Activated CD4-positive, alpha-beta T cell treated with anti-CD3 and anti-CD28 coated beads, Interleukin-2, Interleukin-6, amounts not matched to agents 100 ng/mL and 50 ng/mL, durations not matched to agents 16 hours and 8 hours (primary cell): ENCODE measurements at places on chromosomes 7 and 10.

DNA sequence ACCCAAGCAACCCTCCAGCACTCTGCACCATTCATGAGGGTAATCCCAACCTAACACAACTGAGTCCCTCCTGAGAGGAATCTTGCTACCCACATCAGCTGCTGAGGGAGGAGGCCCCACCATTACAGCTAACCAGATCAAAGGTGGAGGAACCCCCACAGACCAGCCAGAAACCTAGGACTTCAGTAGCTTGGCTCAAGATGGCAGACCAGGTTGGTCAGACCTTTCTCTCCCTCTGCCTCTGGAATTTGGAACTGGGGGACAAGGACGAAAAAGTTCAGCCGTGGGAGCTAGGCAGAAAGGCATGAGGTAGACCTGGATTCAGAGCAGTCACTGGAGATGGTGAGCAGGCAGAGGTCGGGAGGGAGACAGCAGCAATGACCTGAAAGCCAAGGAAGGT lies 101.3 kb upstream of the CACUL1 start:
- no peak for DNase-seq

- DNase-seq: no peak
These were observed 18.2 kb upstream of the UNCX start for GRCh38 chr7:1214516-1214915.

- no peak for DNase-seq
These were observed 13.1 kb downstream of the JAKMIP3 start for GRCh38 chr10:132078746-132079345.

DNA sequence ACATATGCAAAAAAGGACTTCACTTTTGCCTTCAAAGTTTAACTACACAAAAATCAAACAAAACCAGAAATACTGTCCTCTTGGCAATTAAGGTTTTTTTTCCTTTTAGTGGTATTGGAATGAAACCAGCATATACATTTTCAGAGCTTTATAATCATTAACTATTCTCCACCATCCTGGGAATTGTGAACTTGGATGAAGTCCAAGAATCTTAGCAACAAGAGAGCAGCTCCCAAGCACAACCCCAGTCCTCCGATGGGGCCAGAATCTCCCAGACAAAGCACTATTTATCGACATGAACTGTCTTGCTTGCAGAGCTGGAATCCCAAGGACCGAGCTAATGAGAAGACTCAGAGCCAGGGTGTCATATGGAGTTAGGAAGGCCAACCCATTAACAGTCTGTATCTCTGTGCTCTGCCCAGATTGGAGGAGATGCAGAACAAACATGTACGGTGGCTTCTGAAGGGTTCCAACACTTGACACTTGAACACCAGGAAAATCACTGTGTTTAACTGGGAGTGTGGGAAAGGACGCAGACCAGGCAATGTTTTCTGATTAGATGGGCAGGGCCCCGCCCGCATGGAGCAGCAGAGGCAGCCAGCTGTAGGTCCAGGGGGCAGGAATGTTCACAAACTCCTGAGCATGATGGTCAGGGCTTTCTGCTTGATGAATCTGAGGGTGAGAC lies 35.5 kb downstream of the PPP1R3C start:
- DNase-seq: no peak

GRCh38 chr10:58894929-58895328 lies 281.5 kb upstream of the PHYHIPL start:
- no peak for DNase-seq

DNA sequence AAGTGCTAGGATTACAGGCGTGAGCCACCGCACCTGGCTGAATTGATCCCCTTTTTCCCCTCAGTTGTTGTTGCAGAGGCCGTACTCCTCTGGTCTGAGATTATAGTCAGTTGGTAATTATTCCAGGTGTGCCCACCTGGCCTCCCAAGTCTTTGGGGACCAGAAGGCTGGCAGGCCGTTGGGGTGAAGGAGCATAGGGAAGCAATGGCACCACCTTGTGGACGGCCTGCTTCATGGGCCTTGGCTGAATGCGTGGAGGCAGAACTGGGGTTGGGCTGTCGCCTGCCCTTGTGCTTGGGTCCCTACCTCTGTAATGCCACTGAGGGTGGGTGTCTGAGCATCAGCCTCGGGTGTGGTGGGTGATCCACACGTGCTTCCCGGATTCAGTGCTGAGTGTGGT lies 125.7 kb downstream of the RGS10 start:
- peak; percentile 72 for DNase-seq

- peak; percentile 50 for DNase-seq
These were observed 49.7 kb downstream of the SDHAF3 start for GRCh38 chr7:97167176-97167575.

DNA sequence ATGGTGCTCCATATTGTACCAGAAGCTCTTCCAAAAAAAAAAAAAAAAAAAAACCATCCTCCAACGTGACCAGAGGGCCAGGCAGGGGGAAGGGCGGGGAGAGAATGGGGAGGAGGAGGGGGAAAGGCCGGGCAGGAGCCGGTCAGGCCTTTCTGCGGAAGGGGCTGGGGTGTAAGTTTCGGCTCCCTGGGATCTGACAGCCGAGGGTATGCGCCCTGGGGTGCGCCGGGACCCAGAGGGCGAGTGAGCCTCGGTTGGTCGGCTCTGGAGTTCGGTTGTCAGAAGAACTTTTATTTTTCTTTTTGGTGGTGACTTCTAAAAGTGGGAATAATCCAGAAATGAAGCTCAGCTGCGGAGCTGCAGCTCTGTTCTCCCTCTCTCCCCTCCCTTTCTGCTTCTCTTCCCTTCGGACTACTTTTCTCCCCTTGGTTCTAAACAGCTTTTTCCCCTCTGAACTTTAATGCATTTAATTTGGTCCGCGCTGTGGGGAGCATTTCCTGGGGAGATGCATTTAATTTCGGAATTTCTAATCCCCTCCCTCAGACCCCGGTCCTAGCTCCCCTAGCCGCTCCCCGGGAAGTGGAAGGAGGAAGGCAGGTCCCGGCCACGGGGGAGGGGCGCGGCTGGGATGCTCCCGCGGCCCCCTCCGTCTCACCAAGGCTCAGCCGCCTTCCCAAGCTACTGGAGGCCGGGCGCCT lies 3.9 kb upstream of the PAX2 start:
- no peak for DNase-seq

- DNase-seq: no peak
These were observed 62.0 kb downstream of the ASB13 start for GRCh38 chr10:5604236-5604925.

DNA sequence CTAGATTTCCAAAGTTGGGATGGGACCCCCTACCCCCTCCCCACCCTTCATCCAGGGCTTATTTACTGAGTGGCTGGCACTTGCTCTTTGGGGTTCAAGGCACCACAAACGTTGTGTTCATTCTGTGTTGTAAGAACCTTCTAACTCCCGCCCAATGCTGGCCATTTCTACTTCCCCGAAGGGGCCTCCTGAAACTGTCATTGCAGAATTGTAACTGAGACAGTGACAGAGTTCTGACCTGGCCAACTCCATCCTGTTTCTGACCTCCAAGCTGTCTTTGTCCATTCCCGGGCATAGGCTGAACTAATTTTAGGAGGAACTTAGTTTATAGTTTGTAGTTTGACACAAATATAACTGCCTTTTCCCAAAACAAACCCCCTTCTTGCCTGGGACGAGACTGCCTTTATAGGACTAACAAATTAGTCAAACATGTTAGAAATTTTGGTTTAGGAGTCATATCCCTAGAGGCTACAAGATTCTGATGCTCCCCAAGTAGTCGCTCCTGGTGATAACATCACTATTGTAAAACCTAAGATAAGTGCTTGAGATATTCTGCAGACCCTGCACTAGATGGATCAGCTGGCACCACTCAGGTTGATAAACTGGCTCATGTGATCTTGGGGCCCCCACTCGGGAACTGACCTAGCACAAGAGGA lies 34.8 kb upstream of the ZMIZ2 start:
- no peak for DNase-seq

- no peak for DNase-seq
These were observed 58.7 kb downstream of the OSBPL3 start for GRCh38 chr7:24921362-24921679.

DNA sequence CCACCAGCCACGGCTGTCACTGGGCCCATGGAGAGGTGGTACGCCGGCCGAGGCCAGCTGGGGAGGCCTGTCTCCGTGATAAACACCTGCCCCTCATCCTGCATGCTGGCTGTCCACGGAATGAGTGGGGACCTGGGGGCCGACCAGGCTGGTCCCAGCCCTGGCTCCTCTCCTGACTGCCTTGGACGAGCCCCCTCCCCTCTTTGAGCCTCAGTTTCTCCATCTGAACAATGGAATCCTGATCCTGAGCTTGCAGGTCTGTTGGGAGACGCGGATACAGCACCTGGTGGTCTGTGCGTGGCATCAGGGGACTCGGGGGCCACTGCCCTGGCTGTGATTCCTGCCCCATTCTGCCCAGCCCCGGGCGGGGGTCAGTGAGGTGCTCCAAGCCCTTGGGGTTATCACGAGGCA lies 109.9 kb downstream of the MICALL2 start:
- DNase-seq: no peak

- no peak for DNase-seq
These were observed 70.6 kb downstream of the CNNM2 start for GRCh38 chr10:102988404-102989314.

DNA sequence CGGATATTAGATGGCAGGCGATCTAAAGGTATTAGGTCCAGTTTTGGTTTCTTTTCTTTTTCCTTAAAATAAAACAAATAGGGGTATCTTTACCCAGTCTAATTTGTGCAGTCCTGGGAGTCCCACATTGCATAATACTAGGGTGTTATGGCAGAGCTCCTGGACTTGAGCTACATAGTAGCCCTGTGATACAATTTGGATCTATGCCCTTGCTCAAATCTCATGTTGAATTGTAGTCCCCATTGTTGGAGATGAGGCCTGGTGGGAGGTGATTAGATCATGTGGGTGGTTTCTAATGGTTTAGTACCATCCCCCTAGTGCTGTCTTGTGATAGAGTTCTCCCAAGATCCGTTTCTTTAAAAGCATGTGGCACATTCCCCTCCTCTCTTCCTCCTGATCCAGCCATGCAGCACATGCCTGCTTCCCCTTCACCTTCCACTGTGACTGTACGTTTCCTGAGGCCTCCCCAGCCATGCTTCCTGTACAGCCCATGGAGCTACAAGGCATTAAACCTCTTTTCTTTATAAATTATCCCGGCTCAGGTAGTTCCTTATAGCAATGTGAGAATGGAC lies 141.9 kb downstream of the RPS24 start:
- DNase-seq: no peak

DNA sequence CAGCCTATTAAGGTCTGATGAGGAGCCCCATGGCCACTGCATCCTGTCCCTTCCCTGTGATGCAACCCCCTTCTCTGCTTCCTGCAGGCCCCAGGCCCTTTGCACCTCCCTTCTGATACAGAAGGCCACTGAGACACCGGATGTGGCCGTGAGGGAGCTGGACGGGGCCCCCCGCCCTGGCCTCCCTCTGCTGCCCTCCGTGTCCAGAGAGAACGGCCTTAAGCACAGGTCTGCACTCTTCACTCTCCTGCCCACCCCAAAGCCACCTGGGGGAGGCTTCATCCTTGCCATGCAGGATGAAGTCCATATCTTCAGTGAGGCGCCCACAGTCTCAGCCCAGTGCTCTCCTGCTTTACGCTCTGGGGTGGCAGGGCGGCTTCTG lies 86.9 kb upstream of the GNA12 start:
- no peak for DNase-seq

DNA sequence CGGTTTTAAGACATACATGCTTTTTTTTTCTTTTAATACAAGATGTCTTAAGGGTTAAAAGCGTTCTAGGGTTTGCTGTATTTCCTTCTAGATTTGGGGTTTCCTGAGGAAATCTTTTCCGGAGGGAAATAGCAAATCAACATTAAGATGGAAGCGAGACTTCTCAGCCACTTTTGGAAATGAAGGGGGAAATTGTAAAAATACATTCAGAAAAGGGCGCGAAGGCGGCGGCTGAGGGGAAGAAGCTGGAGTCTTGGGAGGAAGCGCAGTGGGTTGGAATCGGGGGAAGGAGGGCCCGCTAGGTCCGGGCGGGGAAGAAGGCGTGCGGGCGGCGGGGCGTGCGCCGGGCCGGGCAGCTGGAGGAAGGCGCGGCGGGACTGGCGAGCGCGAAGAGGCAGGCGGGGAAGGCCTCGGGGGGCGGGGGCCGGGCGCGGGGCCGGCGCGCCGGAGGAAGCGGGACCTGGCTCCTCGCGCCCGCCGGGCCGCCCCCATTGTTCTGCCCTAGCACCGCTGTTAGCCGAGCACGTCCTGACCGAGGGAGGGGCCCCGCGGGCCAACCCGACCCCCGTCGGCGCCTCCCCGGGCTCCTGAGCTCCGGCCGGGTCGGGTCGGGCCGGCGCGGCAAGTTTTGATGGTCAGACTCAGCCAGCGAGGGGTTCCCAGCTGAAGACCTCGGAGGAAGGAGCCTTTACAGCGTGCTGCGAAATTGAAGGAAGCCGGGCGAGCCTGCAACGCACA lies 1.5 kb upstream of the SKIDA1 start:
- DNase-seq: peak; percentile 56

GRCh38 chr7:51471210-51471980 lies 154.8 kb upstream of the COBL start:
- DNase-seq: no peak

GRCh38 chr10:836782-837181 lies 94.7 kb downstream of the LARP4B start:
- no peak for DNase-seq

GRCh38 chr7:104123786-104124185 lies 84.0 kb downstream of the ORC5 start:
- no peak for DNase-seq

GRCh38 chr7:71266912-71267311 lies 135.0 kb downstream of the GALNT17 start:
- DNase-seq: no peak

GRCh38 chr10:79286318-79286951 lies 60.8 kb upstream of the PPIF start:
- DNase-seq: peak; percentile 89

- no peak for DNase-seq
These were observed 101.5 kb downstream of the JCAD start for GRCh38 chr10:29957907-29958331.

- peak; percentile 12 for DNase-seq
These were observed 33.4 kb upstream of the BMPR1A start for GRCh38 chr10:86723009-86723408.

DNA sequence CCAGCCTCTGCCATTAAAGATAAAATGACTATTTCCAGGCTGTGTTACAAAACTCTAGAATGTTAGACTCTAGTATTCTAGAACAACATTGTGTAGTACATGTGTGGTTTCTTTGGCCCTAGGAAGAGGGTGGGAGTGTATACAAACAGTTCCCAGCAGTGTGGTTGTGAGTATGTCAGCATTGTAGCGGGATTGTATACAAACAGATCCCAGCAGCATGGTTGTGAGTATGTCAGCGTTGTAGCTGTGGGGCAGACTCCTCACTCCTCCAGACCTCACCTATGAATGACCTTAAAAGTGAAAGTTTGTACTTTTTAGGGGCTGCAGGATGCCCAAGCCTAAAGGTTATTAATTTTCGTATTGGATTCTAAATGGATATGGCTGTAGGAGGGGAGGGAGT lies 6.9 kb upstream of the ACSL5 start:
- DNase-seq: no peak
